Activated naive CD8-positive, alpha-beta T cell treated with anti-CD3 and anti-CD28 coated beads for 36 hours (primary cell): ENCODE measurements at places on chromosomes 11 and 22. TPM values are rescaled to one million over a fixed set of nuclear protein-coding genes. Genes with fewer than 3 reads are reported as not detected.

The SPTBN2 gene
- total RNA-seq, result 1.4 TPM

The C11orf86 gene
- total RNA-seq, result not detected

The SLC43A3 gene
- total RNA-seq, result 348 TPM

The PGA4 gene
- total RNA-seq, result not detected

The FAT3 gene
- not detected for total RNA-seq

The CLCF1 gene
- 0.56 TPM for total RNA-seq

The CPT1B gene
- 33.7 TPM for total RNA-seq

The ALDH3B2 gene
- total RNA-seq, result not detected

The TMEM132A gene
- 1.3 TPM for total RNA-seq

The GRM5 gene
- not detected for total RNA-seq

The ACTN3 gene
- 0.06 TPM for total RNA-seq

The SPA17 gene
- total RNA-seq, result 3.4 TPM

The TMPRSS13 gene
- 1.9 TPM for total RNA-seq

DNA sequence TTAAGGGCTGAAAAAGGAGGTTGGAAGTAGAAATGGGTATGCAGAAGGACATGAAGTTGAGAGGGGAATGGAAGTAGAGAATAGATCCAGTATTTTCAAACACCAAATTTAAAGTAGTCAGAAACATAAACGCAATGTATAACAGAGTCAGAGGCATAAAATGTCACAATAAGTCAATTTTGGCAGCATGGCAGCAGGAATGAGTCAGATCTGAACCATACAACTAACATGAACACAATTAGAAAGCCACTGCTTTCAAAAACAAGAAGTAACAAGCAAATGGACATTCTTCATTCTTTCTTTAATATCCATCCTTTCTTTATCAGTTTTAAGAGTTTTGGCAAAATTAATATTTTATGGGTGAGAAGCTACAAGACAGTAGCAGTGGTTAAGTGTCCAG is 2.5 kb downstream of the CHORDC1 start:
- no peak for DNase-seq

DNA sequence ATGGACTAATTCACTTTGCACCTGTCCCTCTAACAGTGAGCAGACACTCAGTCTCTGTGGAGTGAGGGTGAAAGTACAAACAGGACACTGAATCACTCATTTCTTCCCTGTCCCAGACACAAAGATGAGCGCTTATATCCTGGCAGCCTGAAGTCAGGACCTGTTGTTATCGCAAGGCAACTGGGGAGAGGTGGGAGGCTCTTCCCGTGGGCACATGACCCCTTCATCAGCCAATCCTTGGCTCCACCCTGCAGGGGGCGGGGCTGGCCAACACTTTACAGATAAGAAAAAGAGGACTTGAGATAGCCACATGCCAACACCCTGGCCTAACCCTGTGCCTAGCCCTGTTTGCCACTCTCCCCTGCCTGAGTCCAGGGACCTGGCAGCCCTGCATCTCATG is 29.5 kb upstream of the TESMIN start:
- DNase-seq, result peak; percentile 7

DNA sequence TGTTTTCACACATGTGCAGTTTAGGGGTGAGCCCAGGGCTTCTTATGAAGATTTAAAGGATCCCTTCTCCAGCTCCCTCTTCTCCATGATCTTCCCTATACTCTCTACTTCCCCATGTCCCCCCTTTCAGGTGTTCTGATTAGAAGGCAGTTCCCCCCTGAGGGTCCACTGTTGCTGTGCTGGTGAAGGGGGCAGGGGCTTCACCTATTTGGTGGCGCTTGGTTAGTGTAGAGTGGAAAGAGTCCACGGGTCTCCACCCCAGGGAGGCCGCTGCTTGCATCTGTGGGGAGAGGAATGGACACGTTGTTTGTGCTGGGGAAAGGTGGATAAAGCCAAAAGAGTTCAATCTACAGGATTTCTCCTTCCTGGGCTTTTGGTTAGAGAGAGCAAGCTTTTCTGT is 49.3 kb downstream of the BCR start:
- no peak for DNase-seq

- DNase-seq, result no peak
Measured at GRCh38 chr11:2564588-2565425, 120.0 kb downstream of the KCNQ1 start.

GRCh38 chr11:31160504-31161422 is 208.8 kb downstream of the DCDC1 start:
- no peak for DNase-seq

DNA sequence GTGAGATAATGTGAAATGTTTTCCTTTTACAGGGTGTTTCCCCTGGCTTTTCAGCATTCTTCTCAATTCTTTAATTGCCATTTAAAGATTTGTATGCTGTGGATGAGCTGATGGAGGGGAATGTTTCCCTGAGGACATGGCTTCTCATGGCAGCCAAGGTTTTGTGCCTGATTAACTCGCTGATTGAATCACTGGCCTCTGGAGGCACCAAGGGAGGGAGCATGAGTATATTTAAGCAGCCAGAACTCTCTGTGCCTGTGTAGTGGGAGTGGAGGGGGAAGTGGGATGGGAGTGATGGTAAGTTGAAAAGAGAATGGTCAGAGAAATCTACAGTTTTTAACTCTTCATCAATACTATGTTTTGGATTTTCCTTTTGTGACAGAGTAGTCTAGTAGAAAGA is 88.7 kb downstream of the STIM1 start:
- no peak for DNase-seq

- DNase-seq, result no peak
Measured at GRCh38 chr22:28983788-28984441, 77.7 kb downstream of the C22orf31 start.

DNA sequence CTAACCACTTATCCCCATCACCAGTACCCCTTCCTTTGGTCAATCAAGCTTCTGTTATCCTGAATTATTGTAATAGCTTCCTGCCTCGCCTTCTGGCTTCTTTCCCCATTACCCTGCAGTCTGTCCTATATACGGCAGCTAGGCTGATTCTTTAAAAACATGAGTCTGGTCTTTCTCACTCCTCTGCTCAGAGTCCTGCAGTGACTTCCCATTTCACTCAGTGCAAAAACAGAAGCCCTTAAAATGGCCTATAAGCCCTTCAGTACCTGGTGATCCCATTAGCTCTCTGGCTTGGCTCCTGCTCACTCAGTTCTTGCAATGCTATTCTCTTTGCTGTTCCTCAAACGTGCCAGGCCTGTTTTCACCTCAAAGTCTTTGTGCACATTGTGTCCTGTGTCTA is 58.4 kb downstream of the JRKL start:
- DNase-seq, result no peak

DNA sequence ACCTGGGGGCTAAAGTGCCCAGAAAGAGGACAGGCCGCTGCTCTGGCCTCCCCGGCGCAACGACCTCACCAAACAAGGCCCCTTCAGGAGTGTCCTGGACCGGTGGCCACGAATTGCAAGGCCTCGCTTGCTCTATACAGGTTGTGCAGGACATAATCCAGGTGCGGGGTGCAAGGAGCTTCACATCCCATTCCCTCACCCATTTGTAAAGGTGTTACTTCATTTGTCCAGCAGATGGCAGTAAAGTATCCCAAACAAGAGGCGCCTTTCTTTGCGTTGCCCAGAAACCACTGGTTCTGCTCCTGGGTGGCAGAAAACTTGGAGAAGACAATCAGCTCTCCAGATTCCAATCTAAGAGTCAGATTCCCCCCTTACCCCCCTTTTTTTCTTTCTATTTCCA is 35.9 kb upstream of the PRDM11 start:
- DNase-seq, result no peak

GRCh38 chr11:25734591-25735211 is 597.2 kb upstream of the ANO3 start:
- DNase-seq, result no peak

GRCh38 chr11:85682330-85683305 is 3.4 kb downstream of the CCDC89 start:
- DNase-seq, result peak; percentile 80

GRCh38 chr11:20670932-20671403 is 1.6 kb downstream of the NELL1 start:
- DNase-seq, result no peak

GRCh38 chr22:30392661-30393321 is 4.0 kb upstream of the SEC14L2 start:
- DNase-seq, result no peak
